ENCODE measurements at places on chromosomes 2 and 18. TPM values are rescaled to one million over a fixed set of nuclear protein-coding genes. Genes with fewer than 3 reads are reported as not detected.

The CYB5A gene
- 232 TPM for total RNA-seq

GRCh38 chr2:223884399-223884798 is 47.0 kb upstream of the AP1S3 start:
- no peak for DNase-seq

- peak; percentile 26 for DNase-seq
Measured at GRCh38 chr2:119659601-119660342, 19.2 kb upstream of the TMEM177 start.

- no peak for DNase-seq
Measured at GRCh38 chr2:9560628-9561027, 5.0 kb upstream of the ADAM17 start.

DNA sequence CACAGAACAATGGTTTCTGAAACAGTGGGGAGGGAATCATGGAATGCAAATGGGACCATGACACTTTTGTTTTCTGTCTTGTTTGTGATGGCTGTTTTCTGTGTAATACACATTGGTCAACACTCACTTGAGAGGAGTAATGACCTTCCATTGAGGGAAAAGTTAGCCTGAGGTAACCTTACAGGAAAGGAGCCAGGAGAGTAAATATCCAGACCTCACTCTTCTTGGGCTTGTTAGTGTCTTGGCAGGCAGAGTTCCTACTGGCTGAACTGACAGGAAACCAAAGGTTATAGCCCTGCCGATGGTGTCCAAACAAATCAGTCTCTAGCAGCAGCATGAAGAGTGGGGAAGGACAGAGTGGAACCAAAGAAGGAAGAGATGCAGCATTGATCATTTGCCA is 17.2 kb upstream of the RPRM start:
- DNase-seq, result no peak

DNA sequence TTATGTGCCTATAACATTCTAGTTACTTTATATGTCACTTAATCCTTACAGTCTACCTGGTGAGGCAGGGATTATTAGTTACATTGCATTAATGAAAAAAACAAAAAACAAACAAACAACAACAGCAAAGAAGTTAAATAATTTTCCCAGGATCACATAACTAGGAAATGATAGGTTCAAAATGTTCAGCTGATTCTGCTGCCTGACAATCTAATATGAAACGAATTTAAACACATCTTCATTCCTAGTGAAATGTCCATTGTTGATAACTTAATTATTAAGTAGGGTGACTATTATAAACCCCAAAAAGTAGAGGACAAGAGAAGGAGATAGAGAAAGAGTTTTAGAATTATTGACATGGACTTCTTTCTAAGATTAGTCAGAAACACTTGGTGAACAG is 22.6 kb downstream of the HOXD1 start:
- DNase-seq, result no peak

The RMC1 gene
- 17.3 TPM for total RNA-seq

DNA sequence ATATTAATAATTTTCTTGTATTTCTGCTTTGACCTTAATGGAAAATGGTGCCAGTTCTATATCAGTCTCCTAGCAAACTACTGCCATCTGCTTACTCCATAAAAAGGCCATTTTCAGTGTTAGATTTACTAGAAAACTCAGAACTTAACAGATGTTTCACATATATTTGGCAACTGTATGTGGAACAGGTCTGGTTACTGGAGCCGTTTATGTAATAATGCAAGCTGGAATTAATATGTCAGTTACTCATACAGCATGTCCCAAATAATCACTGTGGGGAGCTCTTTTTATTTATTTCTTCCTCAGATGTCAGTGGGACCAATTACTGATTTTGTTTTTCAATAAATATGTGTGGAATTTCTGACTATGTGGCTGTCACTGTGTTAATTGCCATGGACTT is 1247.6 kb downstream of the CNTNAP5 start:
- DNase-seq, result no peak

The SLC30A3 gene
- total RNA-seq, result not detected

DNA sequence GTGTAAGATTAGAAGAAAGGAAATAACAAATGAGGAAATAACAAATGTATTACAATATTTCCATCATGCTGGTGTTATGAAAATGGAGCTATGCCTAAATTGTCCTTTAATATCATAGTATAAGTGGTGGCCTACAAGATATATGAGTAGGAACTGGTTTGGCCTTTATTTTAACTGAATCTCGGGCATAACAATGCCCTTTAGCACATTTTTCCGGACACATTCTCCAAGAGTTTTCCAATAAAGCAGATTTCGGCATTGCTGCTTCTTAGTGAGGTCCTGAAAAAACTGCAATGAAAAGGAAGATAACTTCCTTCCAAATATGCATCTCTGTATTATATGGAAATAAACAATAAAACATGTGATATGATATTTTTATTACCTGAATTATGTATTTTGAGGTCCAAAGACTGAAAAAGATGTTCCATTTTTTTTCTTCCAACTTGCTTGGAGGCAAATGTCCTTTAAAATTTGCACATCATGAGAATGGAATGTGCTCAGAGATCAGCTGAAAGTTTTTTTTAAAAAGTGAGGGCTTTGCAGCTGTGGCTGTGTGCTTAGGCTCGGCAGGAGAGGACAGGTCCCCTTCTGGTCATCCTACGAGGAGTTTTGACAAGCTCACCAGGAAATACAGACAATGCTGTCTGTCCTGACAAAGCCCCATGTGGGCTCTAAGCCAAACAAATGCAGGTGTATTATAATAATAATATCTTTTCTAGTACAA is 132.3 kb upstream of the RND3 start:
- DNase-seq, result no peak

The SCYGR2 gene
- total RNA-seq, result not detected

The ACADL gene
- 45.3 TPM for total RNA-seq

DNA sequence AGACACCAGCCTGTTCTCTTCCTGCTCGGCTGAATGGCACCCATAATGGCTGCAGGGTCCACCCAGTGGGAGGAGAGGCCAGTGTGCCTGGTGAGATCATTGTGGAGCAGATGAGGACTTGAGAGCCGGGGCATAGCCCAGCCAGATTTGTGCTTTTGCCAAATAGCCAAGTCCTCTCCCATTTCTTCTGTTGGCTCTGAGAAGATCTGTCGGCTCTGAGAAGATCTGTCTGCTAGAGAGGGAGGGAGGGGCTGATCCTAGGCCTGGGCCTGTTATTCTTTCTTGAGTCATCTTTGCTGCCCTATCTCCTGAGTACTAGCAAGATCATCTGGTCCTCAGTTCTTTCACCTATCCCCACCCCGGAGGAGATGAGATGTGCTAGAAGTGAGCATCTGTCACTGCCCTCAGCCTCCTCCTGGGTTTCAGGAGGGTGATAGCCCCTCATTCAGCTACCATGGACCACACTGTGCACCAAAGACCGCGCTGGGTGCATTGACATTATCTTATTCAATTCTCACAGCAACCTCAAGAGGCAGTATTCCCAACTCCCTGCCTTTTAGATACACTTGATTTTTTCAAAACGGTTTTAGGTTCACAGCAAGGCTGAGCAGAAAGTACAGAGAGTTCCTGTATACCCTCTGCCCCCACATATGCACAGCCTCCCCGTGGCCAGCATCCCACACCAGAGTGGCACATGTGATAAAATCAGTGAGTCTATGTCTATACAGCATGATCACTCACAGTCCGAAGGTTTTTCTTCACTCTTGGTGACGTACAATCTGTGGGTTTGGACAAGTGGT is 98.6 kb downstream of the CAPN13 start:
- no peak for DNase-seq

The NT5C1B gene
- not detected for total RNA-seq

The SERPINB13 gene
- total RNA-seq, result not detected

GRCh38 chr2:70777450-70777849 is 9.4 kb upstream of the ADD2 start:
- no peak for DNase-seq

GRCh38 chr2:109637749-109638570 is 23.8 kb downstream of the SOWAHC start:
- no peak for DNase-seq

The ATP6V1B1 gene
- not detected for total RNA-seq

DNA sequence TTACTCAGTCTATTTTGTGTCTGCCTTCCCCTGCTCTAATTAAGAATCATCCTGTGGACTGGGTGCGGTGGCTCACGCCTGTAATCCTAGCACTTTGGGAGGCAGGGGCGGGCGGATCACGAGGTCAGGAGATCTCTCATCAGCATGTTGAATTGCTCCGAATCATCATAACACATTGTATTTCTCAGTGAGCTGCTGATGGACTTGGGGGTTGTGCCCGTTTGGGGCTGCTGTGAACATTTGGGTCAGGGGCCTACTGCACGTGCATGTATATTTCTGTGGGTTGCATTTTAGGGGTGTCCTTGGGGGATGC is 84.4 kb downstream of the ARHGEF4 start:
- no peak for DNase-seq

All from tibial nerve (tissue), 4 donors.